ENCODE measurements at places on chromosomes 1 and 21.
A peak's percentile ranks its signal among the peaks of the same experiment; 100 is the strongest.

DNA sequence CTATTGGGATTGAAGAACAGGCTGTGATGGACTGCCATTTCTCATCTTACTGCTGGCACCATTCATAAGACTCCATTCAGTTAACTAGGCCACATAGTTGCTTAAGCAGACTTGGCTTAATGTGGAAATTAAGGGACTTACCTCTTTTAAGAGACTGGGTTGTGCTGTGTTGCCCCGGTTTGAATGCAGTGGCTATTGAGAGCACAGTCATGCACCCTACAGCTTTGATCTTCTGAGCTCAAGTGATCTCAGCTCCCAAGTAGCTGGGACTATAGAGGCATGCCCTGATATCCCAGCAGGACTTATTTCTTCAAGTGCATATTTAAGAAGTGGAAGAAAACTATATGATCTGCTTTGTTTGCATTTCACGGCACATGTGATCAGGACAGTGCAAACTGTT lies 181.1 kb downstream of the RASAL2 start:
- DNase-seq, result no peak

DNA sequence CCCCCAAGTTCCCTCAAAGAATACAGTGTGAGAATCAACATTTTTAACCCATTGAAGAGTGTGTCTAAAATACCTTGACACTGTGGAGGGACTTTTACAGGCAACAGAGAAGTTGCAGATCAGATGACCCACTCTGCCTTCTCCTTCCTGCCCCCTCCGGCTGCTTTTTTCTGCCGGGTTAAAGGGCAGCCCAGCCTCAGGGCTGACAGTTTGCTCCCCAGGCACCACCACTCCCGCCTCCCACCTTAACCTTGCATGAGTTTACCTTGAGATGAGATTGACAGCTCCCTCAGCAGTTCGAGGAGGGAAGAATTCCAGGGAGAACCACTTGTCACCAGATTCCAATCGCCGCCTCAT lies 3.2 kb downstream of the MTHFR start:
- no peak for DNase-seq

DNA sequence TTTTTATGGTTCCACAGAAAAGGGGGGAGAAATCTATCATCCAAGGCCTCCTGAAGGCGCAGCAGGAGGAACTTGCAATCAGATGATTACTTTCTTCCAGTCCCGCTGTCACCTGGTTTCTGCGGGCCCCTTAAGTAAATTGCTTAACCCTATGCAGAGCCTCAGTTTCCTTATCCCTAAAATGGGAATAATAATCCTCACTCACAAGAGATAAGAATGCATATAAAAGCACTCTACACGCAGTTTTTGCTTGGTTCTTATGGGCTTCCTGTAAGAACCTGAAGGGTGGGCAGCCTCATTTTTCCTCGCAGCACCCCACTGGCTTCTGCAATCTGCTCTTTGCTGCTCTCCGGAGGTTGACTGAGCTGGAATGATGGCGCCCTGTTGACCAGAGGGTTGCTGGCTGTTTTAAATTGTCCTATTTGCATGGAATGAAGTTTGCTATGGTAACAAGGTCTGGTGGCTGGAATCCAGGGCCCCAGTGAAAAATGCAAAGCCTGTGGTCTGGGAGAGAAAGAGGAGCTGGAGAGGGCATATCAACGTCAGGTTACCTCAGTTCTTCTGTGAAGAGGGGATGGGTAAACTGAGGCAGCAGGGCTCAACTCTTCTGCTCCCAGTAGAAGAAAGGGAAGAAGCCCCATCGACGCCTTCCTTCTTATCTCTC lies 1.0 kb upstream of the KAZN start:
- DNase-seq, result no peak

GRCh38 chr1:93649231-93649630 lies 32.4 kb downstream of the BCAR3 start:
- no peak for DNase-seq

DNA sequence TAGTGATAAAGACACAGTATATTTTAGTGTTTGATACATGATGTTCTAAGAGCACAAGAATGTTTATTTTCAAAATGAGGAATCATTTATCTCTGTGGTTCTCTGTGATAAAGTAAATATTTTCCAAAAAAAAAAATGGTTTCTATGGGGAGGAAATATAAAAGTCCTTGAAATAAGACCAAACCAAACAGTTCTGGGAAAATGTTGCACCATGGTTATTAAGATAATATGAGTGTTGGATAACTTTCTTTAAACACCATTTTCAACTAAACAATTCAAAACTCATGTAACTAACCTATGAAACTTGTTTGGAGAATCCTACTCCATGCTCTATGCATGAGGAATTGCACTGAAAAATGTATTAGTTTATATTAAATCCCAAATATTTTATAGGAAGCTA lies 184.6 kb downstream of the KCNT2 start:
- DNase-seq, result no peak

DNA sequence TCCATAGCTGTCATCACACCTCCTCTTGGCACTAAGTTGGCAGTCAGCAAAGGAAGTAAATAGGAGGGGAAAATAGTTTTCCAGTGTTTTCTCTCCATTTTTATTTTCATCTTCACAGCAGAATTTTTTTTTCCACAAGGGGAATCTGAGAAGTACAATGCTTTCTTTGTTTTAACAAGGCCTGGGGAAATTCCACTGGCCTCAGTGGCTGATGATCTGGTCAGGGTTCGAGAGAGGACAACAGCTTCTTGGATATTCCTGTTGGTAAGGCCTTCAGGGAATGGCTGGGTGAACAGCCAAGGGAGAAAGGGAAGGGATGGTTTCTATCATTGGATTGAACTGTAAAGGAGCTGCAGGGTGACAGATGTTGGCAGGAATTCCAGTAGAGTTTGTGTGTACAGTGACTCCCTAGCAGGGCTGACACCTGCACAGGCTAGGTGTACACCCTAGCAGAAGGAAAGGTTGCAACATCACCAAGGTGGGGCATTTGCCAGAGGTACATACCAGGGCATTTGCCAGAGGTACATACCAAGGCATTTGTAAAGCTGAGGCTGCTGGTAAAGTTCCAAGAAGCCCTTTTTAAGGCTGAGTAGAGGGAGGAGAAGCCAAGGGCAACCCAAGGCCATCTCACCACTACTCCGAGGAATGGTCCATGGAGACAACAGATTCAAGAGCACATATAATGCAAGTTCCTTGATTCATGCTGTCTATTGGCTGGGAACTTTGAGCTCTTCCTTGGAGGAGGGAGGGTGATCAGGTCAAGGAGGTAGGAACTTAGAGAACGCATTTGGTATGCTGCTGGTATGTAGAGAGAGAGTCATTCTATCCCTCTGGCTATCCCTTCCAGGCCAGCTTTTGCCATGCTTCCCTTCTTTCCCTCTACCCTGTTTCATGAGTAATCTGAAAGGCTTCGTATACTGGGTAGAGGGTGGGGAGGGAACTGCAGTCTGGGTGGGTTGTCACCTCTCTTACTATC lies 3.1 kb downstream of the GJA5 start:
- no peak for DNase-seq

GRCh38 chr1:107618539-107618938 lies 346.4 kb downstream of the VAV3 start:
- DNase-seq, result no peak

DNA sequence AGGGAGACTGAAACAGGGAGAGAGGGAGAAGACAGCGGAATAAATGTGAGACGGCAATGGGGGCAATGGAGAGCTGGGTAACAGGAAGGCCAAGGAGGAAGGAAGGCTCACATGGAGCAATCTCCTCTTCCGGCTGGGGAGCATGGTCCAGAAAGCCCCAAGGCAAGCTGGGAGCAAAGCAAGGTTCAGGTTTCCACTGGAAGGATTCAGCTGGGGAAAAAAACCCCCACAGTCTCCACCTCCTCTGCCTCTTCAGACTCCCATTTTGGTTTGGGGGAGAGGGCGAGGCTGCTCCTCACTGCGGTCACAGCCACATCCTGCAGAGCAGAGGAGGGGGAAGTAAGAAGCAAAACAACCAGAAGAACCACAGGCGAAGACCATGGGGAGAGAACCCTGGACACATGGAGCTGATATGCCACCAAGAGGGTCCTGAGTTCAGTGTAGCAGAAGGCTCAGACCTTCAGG lies 650 bp downstream of the TNFAIP8L2 start:
- peak; percentile 81 for DNase-seq

DNA sequence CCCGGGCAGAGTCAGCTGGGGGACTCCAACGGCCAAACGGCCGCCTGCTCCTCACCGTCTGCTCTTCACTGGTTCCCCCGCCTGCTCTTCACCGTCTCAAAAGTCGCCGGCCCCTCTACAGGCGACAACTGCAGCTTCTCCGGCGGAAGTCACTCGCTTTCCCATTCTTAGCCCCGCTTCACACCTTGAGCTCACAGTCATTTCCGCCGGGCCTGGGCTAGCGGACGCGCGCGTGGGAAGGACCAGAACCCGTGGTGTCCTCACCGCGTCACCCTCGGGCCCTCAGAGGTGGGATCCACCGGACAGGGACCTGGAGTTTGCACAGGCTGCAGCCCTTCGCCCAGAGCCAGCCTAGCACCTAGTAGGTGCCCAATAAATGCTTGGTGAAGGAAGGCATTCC lies 27.9 kb upstream of the HJV start:
- DNase-seq, result no peak

DNA sequence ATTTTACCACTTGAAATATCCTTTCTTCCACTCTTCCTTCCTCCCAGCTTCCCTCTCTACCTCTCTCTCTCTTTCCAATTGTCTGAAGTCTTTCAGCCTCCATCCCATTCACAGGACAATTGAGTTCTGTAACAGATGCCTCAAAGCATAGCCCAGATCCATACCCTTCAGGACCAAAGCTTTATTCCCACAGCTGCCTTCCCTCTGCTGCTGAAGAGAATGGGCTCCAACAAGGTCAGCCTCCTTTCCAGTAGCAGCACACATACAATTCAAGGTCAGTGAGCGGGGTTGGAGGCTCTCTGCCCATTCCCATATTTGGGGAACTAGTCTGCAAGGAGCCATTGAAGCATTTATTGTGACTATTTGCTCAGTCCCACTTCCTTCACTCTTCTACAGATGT lies 179.9 kb downstream of the DPYD start:
- DNase-seq, result no peak

- peak; percentile 64 for DNase-seq
Observed at GRCh38 chr1:155062702-155063411, 683 bp upstream of the EFNA4 start.

DNA sequence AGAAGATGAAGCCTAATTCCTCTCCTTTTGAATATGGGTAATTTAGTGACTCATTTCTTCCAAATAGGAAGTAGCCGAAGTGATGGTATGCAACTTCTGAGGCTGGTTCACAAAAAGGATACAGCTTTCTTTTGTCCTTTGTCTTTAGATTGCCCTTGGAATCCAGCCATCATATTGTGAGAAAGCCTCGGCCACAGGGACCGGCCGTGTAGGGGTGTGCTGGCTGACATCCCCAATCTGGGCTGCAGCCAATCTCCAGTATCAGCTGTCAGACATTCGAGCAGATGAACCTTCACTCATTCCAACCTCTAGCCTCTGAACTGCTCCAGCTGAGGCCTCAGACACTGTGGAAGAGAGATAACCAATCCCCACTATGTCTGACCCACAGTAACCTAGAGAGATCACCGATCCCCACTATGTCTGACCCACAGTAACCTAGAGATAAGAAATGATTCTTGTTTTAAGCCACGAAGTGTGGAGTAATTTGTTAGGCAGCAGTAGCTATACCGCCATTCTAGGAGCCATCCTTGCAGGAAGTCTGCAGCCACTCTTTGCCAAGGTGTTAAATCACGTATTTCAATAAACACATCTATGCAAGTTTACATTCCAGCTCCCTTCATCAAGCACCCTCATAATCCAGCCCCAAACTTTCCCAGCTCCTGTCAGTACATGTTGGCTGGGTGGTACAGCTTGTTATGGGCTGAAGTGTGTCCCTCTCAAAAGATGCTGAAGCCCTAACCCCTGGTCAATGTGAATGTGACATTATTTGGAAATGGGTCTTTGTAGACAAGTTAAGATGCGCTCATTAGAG lies 2.9 kb upstream of the DIP2A start:
- DNase-seq, result no peak

GRCh38 chr1:34155860-34156259 lies 9.2 kb downstream of the CSMD2 start:
- DNase-seq, result no peak

GRCh38 chr1:156262461-156263287 lies 14.8 kb upstream of the PAQR6 start:
- DNase-seq, result no peak

- no peak for DNase-seq
Observed at GRCh38 chr1:3369446-3370076, 84.9 kb upstream of the ARHGEF16 start.

DNA sequence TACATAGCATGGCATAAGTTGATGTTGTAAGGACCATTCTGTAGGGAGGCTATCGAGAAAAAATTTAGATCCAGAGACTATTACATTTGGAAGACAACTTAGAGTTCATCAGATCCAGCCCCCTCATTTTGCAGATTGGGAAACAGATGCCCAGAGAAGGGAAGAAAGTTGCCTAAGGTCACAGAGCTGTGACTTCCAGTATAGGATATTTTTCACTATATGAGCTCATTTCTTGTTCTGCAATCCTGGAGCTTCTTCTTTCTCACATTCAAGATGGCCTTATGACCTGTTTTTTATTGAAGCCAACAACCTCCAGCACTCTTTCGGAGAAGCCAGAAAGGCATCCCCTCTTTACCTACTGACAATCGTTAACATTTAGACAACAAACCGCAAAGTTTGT lies 421.8 kb upstream of the PLXNA2 start:
- no peak for DNase-seq

DNA sequence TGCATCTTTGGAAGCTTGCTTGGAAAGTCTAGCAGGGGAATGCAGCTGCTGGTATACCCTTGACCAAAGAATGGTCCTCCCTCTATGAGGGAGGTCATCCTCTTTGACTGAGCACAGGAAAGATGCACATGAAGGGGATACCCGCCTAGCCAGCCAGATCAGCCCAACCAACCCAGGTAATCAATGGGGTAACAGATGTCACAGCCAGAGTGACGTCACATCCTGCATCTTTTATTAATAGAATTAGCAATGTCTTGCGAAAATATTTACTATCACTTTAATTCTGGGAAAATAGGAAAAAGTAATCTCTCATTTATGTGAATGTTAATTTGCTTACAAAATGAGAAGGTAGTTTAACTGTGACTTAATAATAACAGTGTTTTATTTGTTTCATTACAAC lies 25.6 kb upstream of the PTBP2 start:
- no peak for DNase-seq

GRCh38 chr1:109214695-109215623 lies 1.2 kb downstream of the SARS1 start:
- DNase-seq, result no peak

Measured in Jurkat, Clone E6-1 (cell line).